ENCODE measurements at places on chromosomes 12 and 14.

DNA sequence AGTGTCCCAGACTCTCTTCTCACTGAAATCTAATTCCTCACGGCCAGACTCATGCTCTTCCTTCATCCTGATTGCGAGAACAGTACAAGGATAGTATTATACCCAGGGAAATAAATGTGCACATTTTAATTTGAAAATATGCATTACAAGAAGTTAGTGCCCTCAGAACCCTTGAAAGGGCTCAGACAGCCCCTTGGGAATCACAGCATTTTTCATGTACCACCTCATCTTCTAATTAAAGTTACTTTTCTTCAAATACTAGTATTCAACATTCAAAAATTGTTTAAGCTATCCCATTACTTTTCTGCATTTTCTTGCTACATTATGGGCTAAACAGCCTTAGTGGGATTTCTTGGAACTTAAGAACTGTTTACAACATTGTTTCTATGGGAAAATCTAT is 1.7 kb upstream of the APPL2 start:
- no peak for DNase-seq

- DNase-seq, result no peak
These were observed 23.4 kb downstream of the PRKAB1 start for GRCh38 chr12:119691202-119691810.

DNA sequence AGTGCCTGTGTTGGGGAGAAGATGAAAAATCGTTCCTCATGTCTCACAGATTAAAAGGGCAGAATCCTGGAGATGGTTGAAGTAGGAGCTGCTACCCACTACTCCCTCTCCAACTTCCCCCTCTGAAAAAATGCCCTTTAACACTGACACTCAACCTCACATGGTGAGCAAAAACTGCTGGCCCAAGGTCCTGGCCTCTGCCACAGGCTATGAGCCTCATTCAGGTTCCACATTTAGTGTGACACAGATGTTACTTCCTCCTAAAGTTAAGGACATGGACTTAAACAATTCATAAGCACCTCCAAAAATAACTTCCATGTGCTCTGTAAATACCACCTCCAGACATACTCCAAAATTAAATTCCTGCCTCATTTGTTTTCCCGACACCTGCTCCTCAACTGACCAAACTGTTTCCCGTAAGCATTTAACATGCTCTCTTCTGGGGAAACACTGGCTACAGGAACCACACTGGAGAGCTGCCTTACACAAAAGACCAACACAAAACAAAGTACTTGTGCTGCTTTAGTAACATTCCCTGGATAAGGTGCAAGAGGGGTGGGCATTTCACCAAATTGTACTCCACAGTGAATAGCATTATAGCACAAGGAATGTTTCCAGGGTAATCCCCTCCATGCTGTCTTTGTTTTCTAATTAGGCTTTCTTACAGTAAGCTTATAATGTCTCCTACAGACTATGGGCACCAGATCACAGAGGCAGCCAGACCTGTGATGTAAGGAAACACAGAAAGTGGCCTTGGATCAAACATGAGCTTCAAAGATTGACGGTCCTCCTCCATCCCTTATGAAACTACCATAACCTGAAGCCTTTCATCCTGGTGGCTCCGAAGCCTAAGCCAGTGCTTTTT is 57.0 kb downstream of the PHLDA1 start:
- DNase-seq, result no peak

DNA sequence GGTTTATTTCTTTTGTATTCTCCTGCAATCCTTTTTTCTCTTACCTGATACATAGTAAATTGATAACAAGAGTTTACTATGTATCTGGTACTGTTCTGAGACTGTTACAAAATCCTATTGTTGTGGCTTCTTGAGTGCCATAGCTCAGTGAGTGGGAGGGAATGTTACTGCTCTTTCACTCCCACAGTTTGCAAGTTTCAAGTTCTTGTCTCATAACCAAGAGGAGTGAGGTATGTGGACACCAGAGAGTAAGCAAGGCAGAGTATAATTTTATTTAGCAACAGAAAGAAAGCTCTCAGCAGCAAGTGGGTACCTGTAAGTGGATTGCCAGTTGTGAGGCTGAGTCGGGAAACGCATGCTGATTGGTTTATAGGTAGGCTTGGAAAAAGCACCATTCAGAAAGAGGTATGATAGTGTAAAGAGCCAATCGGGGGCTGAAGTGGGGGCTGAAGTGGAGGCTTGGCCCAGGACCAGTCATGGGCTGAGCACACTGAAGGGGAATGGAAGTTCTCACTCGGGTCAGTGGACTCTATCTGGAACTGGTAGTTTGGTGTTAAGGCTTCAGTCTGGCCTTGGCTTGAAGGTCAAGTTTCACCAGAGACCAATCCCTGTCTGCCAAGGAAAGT is 850.8 kb downstream of the TMTC2 start:
- DNase-seq, result no peak

DNA sequence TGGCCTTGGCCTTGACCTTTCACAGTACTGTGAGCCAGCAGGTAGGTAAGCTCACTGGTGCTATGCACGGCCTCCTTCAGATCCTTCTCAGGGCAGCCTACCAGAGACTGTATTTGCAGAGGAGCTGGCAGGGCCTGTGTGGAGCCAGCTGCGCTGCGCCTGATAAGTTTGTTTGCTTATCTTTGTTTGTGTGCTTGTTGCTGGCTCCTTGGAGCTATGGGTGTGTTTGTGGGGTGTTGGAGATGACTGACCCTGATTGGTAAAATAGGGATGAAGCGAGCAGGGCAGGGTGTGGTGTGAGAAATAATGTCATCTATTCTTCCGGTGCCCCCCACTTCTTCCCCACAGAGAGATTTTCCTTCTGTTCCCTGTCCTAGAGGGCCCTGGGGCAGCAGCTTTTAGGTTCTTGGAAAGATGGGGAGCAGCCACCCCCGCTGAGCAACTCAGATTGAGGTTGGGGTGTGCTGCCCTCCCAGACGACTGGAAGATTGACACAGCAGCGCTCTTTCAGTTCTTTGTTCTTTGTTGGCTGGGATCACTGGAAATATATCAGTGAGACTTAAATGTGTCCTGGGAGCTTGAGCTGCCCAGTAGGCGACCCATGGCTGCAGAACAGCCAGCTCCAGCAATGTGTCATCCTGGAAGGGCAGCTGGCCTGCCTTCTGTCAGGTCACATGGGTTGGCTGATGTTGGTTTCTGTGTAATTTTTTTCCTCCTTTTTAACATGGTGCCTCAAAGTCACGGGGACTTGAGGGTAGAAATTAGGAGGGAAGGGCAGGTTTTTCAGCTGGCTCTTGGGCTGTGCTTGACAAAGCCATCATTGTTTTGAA is 19.6 kb downstream of the MLXIP start:
- no peak for DNase-seq

DNA sequence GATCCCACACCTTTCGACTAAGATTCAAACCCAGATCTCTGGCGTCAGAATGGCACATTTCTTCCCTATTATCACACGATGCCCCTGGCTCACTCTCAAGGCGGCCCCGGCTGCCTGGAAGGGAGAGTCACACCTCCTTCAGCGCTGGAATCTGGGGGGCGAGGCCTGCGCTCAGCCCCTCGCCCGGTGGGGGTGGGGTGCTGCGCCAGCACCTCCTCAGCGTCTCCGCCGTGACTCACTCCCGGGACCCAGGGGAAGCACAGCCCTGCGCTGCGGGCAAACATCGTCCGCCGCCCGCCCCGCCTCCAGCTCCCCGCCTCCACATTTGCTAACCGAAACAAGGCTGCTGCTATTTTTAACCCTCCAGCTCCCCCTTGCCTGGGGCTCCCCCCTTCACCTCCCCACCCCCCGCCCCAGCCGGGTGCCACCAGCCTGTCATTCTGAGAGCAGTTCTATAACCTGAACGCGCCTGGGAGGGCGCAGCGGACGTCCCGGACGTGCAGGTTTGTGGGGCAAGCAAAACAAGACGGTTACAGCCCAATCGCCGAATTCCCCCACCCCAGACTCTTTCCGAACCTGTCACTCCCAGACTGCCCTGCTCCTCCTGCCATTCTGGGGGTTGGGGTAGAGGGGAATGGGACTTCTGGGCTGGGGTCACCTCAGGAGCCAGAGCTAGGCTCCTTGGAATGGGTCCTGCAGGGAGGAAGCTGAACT is 6.7 kb downstream of the HDAC7 start:
- peak; percentile 80 for DNase-seq

DNA sequence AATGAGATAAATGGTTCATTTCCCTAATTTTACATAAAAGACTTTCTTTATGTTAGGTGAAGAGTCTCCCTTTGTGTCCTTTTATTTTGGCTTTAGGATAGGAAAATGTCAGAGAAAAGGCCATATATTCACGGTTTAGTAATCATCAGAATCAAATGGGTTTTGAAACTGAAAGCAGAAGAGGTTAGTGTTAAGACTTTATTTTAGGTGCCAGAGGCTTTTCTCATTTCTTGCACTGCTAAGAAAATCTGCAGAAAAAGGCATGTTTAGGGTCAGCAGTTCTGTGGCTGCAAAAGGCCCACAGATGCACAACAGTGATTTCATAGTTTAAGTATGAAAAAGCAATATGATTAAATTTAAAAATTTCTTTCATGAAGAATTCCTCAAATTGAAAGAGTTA is 80.4 kb upstream of the SINHCAF start:
- DNase-seq, result no peak

GRCh38 chr12:56034586-56035332 is 7.0 kb upstream of the RPS26 start:
- no peak for DNase-seq

DNA sequence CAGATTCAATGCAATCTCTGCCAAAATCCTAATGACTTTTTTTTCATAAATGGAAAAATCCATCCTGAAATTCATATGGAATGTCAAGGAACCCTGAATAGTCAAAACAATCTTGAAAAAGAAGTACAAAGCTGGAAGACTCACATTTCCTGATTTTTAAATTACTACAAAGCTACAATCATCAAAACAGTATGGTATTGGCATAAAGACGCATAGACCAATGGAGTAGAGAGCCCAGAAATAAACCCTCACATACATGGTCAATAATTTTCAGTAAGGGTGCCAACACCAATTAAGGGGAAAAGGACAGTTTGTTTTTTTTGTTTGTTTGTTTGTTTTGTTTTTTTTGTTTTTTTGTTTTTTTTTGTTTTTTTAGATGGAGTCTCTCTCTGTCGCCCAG is 4.6 kb upstream of the RD3L start:
- no peak for DNase-seq

DNA sequence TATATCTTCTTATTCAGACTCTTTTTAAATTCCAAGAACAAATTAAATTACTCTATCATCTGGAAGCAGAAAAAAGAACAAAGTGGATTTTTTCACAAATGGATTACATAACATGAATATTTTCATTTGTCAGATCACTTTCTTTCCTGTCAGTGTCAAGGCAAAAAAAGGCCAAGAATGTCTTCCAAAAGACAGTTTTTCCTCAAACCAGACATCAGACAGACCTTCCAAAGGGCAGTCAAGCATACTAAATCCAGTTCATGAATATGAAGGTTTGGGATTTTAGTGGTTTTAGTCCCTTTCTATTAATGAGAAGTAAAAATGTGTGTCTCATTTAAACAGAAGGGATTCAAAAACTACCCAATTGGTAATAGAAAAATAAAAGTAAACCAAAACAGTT is 336.0 kb downstream of the CEP128 start:
- no peak for DNase-seq

DNA sequence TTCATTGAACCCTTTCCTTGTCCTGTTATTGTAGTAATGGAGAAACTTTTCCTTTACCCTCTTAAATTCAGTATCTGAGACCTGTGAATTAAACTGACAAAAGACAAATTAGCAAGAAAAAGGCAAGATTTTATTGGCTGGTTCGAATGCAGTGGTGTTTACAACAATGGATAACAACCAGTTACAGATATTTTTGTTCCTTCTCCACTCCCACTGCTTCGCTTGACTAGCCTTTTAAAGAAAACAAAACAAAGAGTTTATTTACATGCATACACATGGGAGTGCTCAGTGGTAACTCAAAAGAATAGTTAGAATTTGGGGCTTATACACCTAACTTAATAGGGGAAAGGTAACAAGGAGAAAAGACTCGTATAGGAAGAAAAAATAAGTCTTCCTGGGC is 37.0 kb upstream of the HECTD1 start:
- no peak for DNase-seq

DNA sequence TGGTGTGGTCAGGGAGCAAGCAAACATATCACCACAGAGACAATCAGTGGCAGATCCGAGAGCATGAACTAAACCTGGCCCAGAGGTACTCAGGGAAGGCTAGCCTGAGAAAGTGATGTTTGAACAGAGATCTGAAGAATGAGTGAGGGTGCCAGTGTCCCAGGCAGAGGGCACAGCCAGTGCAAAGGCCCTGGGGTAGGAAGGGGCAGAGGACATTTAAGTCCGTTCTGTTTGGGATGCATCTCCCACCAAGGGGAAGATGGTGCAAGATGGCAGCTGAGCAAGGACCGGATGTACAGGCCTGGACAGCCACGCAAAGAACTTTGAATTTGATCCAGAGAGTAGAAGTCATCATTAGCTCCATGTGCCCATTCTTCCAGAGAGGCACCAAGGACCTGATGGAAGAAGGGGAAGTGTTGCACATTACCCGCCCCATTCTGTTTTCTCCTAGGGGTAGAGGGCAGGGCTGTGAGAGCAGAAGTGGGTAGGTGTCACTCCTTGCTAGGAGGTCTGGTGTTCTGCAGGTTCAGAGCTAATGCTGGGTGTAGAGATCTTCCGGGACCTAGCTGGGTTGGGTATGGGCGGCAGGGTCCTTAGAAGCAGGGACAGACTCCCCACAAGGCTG is 3.9 kb downstream of the DTX1 start:
- no peak for DNase-seq

- DNase-seq, result no peak
These were observed 17.7 kb upstream of the TSPAN11 start for GRCh38 chr12:30908722-30909348.

GRCh38 chr14:77808250-77808649 is 8.3 kb downstream of the ADCK1 start:
- no peak for DNase-seq
